ENCODE measurements at places on chromosomes 6 and 20.

- DNase-seq, result no peak
These were observed 85.1 kb upstream of the ESR1 start for GRCh38 chr6:151722342-151722741.

- DNase-seq, result peak; percentile 90
These were observed 36.1 kb downstream of the DSE start for GRCh38 chr6:116406678-116407345.

DNA sequence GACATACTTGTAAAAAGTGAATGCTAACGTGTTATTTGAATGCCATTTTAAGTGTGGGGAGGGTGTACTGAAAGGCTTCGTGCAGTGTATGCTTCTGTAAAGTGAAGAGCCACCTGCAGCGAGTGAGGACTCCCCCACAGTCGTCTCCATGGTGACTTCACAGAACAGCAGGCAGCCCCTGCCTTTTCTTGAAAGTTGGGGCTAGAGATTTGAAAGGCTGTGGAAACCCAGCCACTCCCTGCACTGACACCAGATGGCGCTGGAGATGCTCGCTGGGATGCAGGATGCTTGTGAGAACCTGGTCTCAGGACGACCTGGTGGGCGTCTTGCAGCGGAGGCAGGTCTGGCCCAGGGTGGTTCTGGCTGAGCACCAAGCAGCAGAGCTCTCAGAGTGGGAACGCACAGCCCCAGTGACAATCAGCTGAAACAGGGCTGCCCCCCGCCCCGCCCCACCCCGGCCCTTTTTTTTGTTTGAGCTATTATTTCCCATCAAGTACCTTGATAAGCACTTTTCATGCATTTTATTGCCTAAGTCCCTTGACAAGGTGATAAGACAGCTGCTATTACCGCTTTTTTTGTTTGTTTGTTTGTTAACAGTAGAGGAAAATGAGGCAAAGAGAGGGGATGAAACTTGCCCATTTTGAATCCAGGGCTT, 150.3 kb downstream of the SYCP2 start:
- peak; percentile 31 for DNase-seq

DNA sequence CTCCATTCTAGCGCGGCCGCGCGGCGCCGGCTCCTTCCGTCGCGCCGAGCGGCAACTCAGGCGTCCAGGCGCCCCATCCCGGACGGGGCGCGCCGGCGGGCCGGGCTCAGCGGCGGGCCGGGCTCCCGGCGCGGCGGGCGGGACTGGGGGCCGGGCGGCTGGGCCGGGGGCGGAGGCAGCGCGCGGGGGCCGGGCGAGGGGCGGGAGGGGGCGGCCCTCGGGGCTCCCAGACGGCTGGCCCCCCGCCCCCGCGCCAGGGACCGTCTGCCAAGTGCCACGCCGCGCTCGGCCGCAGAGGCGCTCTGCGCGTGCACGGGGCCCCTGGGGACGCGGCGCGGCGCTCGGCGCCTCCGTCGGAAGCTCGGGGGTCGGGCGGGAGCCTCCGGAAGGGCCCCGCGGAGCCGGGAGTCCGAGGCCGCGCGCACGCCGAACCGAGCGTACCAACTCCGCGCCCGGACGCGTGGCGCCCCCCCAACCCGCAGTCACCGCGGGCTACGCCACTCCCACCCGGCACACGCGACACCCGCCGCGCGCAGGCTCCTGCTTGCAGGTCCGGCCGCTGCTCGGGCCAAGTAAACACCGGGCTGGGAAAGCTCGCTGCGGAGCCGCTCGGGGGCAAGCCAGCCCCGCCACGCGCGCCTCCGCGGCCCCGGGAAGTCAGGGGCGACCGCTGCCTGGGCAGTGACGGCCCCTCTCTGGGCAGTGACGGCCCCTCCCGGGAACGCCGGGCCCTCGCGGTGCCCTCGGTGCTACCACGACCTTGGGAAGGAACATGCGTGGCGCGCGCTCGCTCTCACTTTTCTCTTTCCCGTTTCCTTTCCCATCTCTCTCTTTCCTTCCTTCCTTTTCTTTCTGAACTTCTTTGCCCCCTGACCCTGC, at the start of gene PREX1:
TSS of gene PREX1 (minus strand) at position 145 of the 879 bp plus-strand sequence. CDS start at position 6, 139 bp downstream.
- DNase-seq, result peak; percentile 86

DNA sequence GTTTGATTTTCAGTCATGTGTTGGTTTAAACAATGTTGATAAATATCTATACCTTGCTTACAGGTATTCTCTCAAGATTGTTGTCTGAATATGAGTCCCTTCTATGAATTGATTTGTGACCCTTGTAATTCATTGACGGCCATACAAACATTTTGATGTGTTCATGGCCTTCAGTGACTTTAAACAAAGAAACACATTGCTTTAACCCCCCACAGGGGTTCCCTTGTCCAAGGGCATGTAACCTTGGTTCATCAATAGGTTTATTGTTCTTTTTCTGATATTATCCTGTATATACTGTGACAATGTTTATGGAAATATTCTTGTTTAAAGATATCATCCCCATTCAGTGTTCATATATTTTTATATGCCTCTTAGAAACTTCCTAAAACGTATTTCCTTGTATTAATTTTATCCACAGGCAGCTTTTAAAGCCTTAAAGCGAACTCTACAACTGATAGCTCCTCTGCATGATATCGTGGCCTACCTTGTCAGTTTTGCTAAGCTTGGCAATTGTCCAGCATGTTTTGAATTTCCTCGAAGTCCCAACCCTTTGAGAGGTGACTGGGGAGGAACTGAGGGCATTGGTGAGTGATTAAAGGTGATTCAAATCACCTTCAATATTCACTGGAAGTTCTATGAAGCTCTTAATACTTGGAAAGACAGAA, 87.0 kb downstream of the CD164 start:
- no peak for DNase-seq

DNA sequence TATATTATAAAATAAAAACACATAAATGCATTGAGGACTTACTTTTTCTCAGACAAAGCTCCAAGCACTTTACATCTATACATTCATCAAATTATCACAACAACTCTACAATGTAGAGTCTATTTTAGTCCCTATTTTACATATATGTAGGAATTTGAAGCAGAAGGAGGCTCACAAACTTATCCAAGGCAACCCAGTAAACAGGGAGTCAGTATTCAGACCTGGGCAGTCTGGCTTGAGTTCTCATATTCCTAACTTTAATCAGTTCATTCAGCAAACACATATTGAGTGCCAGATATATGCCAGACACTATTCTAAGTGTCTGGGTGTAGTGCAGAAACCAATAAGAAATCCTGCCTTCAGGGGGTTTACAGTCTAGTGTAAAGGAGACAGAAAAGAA, 129.2 kb downstream of the C6orf58 start:
- no peak for DNase-seq

DNA sequence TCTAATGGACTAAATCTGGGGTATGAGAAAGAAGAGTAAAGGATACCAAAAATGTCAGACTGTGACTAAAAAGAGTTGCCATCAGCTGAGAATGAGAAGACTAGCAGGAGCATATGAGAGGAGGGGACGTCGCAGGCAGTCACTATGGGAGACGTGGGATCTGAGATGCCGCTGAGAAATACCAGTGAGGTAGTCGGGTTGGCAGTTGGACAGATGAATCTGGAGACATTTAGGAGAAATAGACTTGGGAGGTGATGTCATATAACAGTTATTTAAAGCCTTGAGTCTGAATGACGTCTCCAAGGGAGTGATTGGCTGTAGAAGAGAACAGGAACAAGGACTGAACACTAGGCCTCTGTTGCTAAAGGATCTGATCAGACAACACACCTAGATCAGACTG, 51.5 kb upstream of the TRIM26 start:
- peak; percentile 87 for DNase-seq

DNA sequence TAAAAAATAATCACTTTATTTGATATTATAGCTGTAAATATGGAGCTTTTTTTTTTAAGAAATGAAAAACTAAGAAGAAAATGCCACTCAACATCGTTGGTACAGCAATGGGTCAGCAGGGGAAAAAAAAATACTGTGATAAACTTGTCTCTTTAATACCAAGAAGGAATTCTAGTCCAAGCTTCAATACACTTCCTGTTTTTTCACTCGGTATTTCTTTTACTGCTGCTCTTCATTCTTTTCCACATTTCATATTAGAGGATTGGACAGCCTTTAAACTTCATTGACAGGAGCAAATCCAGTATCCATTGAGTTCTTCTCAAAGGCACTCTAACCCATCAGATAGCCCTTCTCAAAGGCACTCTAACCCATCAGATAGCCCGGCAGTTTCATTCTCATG, 22.2 kb upstream of the EZR start:
- no peak for DNase-seq

DNA sequence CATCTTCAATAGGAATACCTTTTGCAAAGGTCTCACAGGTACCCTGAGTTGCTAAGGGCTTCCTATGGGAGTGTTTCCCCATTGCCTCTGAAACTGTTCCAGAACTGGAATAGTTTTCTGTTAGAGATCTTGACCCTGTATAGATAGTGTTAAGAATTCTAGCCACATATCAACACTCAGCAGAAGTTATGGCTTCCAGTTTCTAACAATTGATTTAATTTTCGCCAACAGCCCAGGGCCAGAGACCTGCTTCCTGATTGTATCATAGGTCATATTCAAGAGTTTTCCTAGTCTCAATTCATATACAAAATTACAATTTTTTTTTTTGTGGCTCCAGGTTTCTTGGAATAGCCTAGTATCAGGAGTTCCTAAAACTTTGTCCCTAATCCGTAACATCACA, 61.0 kb downstream of the PXDC1 start:
- DNase-seq, result no peak

DNA sequence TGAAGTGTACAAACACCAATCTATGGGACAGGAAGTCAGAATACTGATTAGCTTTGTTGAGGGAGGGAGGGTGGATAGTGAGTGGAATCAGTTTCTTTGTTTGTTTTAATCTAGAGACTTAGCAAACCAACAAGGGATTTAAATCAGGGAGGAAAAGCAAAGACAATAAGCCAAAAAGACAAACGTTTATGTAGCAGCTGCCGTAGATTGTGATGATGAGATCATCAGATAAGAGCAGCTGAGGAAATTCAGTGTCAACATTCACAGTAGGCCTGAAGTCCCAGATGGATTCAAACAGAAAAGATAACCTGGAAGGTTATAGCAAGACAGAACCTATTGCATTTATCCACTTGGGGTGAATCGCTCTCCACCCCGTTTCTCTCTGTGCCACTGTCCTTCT, 104.9 kb upstream of the SYNDIG1 start:
- DNase-seq, result no peak

DNA sequence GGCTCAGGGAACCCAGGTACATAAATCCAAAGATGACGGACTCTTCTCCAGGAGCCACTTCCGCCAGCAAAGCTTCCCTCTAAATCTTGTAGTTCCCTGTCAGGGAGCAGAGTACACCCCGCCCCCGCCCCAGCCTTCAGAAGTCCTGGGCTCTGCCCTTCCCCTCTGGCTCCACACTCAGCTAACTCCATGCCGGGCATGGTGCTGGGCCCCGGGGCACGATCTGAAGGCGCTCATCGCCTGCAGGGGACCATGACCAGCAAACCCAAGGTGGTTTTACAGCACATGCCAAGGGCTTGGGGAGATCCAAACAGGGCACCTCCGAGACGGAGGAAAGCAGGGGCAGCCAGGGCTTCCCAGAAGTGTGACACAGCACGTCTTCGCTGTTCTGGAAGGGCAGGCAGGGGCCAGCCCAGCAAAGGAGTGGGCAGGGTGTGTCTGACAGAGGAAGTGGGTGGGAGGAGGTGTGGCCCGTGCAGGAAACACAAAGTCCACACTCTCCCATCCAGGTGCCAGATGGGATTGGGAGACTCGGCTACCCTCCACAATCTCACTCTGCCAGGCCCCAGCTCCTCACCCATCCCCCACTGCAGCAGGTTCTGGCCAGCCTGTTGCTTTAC, 41.6 kb upstream of the SLC22A2 start:
- DNase-seq, result no peak

DNA sequence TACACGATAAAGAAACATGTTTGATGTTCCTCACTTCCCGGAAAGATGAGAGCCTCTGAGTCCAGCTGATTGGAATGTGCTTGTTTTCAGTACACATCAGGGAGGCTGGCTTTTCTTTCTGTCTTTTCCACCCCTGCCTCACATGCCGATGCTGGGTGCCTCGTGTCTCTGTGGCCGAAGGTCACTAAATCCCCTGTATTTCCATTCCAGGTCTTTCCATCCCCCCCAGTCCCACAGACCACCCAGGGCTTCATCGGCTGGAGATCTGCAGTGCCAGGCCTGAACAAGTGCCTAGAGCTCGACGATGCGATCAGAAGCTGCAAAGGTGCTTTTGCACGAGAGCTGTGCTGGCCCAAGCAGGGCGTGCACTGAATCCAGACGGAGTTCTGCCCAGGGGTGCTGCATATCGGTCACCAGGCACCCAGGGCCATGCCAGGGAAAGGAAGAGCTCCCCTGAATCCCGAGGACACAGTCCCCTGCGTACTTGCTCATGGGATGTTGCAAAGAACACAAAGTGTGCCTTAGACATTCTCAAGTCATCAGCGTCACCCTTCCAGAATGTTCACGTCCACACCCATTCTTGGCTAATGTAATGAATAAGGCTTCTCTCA, 67.9 kb downstream of the ANKRD60 start:
- peak; percentile 67 for DNase-seq

DNA sequence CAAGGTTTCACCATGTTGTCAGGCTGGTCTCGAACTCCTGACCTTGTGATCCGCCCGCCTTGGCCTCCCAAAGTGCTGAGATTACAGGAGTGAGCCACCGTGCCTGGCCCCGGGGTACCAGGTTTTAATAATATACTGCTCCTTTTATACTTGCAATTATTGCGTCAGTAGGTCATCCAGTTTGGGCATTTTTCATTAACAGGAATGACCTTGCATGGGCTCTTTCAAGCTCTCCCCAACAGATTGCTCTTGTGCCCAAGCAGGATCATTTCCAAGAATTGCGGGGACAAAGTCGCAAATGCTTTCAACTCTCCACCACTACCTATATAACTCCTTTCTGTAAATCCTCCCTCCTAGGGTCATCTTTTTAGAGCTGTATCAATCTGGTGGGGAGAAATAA, 23.8 kb downstream of the STK38 start:
- DNase-seq, result no peak

DNA sequence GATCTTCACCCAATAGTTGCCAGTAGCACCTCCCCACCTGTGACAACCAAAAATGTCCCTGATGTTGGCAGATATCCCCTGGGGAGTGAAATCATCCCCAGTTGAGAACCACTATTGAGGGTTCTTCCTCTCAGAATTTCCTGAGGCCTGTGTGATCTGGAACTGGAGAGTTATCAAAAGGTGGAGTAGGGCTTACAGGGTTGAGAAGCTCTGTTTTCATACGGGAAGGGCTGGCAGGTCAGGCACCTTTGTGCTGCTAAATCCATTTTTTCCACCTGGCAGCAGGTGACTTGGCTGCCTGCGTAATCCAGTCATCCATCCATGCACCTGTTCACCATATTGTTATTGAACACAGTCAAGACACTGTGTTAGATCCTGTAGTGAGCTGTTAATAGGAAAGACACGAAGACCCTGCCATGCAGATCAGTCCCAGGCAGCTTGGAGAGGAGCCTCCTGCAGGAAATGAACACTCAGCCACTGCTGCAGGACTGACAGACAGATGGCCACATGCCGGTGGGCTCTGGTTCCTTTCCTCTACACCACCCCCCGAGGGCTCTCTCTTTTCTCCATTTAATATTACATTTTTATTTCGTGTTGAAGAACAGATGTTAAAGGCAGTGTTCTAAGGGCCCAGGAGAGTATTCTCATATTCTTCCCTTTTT, 5.4 kb downstream of the DUSP22 start:
- no peak for DNase-seq
